ENCODE measurements at places on chromosomes 7 and 10. TPM values are rescaled to one million over a fixed set of nuclear protein-coding genes. Genes with fewer than 3 reads are reported as not detected.
A peak's percentile ranks its signal among the peaks of the same experiment; 100 is the strongest.

DNA sequence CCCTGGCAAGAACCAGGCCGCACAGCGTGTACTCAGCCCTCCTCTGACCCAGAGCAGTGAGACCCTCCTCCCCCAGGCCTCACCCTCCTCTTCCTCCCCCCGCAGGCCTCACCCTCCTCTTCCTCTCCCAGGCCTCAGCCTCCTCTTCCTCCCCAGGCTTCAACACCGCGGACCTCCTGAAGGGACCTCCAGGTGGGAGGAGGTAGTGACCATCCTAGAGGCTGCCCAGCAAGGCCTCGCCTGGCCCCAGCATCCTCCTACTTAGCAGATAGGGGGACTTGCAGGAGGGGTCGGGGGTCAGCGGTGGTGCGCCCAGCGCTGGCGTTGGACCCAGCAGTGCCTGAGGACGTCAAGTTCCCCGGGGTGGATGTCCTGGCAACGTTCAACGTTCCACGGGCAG is 270.8 kb downstream of the ELFN1 start:
- DNase-seq, result no peak

- DNase-seq, result no peak
Observed at GRCh38 chr10:100775386-100775785, 30.0 kb downstream of the PAX2 start.

DNA sequence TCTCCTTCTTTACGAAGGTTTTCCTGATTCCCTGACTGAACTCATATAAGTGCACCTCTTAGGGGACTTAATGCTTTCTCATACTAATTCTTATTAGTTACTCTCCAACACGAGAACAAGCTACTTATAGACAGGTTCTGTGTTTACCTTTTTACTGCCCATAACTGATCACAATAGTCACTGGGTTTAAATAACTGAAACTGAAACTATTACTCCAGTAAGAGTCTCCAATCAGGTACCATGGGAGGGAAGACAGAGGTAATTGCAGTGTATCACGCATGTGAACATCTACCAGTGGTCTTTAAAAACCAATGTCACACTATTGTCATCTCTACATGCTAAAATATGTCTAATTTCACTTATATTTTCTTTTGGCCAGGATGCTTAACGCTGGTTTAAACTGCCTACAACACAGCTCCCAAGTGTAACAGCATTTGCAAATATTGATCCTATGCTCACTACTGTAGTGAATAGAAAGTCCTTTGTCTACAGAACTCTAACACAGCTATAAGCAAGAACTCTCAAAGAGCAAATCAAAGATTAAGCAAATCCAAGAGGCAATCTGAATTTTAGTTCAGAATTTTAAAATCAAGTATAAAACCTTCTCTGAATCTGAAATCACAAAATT is 3.6 kb downstream of the GDI2 start:
- no peak for DNase-seq

GRCh38 chr7:132141109-132141508 is 435.2 kb downstream of the PLXNA4 start:
- DNase-seq, result peak; percentile 26

GRCh38 chr7:80984619-80985018 is 65.8 kb upstream of the SEMA3C start:
- DNase-seq, result no peak

DNA sequence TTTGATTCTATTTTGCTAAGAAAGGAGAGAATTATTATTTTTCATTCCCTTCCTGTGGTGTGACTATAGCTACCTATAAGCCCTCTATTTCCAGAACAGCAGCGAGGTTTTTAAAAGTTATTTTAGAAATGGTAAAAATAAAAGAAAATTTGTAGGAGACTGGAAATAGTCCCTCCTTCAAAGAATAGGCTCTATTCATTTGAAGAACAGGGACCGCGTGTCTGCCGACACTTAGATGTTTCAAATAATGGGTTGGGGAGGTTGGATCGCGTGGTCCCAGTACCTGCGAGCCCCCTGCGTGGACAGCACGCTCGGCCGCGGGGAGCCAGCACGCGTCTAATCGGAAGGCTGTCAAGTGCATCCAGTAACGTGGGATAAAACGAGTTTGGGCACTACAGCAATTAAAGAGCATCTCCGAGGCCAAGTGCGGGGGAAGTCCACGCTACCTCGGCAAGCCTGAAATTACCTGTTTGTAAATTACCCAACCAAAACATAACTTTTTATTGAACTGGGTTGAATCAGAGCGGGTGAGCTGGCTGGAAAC is 1.0 kb downstream of the CACNA2D1 start:
- peak; percentile 25 for DNase-seq

DNA sequence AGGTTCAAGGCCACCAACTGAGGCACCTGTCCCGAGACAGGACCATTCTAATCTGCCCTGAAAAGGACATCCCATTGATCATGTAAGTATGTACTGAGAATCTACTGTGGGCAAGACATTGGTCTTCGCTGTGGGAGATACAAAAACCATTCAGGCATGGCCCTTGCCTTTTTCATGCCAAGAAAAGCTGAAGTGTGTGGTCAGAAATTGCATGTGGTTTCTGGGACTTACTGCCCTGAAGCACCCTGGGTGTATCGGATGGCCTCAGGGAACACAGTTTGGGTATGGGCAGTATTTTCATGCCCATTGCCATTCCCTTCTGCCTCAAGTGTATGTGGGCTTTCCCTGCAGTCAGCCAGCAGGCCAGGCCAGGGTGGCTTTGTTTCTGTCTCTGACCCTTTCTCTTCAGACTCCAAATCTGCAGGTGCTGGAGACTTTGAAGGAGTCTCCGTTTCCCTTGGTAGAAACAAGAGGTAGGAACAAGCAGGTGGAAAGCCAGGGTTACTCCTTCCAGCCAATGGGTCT is 285.7 kb downstream of the ZEB1 start:
- DNase-seq, result no peak

DNA sequence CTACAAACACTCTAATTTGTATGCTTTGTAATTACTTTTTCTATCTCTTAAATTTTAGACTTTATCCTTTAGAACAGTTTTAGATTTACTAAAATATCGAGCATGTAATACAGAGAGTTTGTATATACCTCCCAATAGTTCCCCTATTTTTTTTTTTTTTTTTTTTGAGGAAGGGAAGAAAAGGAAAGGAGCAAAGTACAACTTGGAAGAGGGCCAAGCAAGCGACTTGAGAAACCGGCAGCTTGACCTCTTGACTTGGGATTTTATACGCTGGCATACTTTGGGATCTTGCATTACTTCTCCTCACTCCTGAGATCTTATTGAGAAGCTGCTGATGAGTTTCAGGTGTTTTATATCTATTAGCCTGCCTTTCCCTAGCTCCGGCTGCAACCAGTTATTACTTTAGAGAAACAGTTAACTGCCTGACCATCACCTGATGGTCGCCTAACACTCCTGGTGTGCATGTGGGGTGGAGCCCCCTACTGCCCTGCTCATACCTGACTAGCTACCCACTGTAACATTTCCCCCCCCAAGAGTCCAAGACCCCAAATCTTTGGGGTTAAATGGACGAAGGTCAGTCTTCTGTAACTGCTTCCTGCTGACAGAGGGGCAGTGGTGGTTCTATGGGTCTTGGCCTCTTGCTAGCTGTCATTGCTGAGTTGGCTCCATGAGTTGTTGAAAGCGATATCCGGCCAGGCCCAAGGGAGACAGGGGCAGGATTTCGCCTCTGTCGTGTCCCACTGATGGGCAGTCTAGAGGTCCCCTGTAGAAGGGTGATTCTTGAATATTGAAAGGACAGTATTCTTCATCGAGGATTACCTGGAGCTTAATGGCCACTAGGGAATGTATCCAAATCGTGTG is 28.5 kb downstream of the MKLN1 start:
- DNase-seq, result peak; percentile 34

DNA sequence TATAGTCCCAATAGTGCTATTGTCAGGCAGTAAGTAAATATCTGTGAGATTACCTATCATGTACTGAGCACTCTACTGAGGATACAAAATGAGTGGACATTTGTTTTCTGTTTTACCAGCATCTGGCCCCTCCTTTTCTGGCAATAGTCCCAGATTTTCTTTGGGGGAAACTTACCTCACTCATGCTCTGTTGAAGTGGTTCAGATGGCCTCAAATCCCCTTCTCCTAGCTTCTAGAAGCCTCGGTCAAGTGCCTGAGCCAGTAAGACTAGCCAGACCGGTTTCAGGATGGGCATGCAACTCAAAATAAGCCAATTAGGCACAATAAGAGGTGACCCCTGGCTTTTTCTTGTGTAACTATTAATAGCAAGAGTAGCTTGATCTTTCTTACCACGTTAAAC is 19.7 kb downstream of the TRDMT1 start:
- no peak for DNase-seq

DNA sequence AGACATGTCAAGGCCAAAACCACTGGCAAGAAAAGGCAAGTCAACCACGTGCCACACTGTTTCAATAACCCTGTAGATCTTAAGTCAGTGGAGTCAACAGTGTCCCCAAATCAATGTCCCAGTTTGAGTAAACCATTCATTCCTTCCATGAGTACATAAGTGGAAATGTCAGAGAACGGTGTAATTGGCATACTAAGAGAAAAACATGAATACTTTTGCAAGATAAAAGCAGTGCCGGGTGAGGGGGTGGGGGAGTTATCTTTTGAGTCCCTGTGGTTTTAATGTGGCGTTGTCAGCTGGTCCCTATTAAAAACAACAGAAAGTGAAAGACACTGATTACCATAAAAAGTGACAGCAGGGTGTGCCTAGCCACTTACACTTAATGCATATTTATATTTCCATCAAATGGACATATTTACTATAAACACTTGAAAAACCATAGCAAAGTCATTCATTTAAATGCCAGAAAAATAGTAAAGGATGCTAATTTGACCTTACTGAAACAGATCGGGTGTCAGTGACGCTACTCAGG is 37.8 kb downstream of the RSU1 start:
- no peak for DNase-seq

DNA sequence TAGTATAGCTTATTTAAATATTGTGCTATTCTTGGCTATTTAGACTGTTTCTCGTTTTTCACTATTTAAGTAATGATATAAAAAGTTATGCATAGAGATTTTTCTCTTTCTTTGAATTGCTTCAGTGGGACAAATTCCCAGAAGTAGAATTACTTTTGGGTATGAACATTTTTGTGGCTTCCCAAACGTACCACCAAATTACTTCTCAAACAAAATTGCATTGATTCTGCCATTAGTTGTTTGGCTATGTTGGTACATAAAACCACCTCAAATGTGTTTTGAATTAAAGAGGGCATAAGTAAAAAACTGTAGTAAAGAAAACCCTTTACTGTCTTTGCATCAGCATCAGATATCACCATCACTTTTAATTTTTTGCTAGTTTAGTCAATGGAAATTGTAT is 31.0 kb downstream of the AKR1B1 start:
- DNase-seq, result no peak

DNA sequence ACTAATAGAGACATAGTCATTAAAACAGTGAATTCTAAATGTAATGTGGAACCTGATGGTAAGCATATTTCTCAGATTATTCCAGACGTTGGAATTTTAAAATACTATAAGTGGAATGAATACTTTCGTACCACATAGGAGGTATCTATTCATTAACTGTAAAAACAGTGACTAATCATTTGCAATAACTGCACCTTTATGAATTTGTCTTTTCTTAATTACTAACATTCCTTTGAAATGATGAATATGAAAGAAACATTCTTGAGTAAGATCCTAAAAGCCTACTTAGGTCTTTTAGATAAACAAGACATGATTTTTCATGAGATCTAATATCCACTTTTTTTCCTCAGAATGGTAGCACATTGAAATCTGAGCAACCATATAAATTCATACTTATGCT is 549.0 kb upstream of the LRRN3 start:
- DNase-seq, result peak; percentile 70

- DNase-seq, result no peak
Observed at GRCh38 chr10:118621304-118621942, 26.0 kb upstream of the PRLHR start.

DNA sequence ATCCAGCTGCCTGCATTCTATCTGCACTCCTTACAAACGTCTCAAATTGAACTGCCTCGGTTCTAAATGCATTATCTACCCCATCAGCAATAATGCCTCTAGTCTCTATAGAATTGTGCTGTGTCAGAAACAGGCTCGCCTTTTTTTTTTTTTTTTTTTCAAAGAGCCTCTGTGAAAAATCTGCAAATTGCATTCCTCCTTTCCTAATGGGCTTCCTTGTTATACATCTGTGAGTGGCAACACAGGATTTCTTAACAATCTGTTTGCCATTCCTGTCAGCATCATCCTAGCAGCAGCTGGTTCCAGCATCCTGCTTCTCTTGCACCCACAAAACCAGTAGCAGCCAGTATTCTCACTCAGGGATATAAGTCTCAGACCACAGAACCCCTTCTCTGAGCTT is 413.5 kb upstream of the SEMA3D start:
- DNase-seq, result peak; percentile 55

DNA sequence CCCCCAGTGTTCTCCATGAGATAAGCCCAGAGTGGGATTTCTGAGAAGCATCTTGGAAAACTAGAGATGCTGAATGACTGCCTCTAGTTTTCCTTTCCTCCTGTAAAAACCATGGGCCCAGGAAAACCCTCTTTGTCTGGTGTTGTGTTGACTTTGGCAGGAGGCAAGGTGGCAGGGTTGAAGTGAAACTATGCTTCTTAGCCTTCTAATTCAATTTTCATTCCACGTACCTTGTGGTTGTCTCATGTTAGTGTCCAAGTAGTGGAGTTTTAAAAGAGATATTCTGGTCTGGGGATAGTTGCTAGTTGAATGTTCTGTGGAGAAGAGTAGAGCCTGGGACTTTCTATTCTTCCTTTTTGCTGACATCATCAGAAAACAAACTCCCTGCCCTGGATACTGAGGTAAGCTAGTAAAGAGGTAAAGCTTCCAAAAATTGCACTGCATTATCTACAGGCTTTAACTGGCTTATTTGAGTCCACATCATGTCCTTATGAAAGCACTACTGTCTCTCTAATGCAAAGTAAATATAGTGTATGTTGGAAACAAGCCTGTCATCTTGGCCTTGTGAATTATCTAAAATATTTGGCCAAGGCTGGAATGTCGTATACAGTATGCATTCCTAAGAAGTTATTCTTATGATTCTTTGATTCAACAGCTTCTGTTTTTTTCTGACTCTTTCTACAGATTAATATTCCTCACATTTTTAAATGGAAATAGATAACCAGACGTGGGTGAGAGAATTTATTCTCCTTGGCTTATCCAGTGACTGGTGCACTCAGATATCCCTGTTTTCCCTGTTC is at the start of gene OR2F2:
TSS of gene OR2F2 (plus strand) at position 708 of the 800 bp plus-strand sequence. CDS start at position 708, 0 bp downstream.
- peak; percentile 67 for DNase-seq

- no peak for DNase-seq
Observed at GRCh38 chr10:11631291-11631690, 19.8 kb upstream of the USP6NL start.

DNA sequence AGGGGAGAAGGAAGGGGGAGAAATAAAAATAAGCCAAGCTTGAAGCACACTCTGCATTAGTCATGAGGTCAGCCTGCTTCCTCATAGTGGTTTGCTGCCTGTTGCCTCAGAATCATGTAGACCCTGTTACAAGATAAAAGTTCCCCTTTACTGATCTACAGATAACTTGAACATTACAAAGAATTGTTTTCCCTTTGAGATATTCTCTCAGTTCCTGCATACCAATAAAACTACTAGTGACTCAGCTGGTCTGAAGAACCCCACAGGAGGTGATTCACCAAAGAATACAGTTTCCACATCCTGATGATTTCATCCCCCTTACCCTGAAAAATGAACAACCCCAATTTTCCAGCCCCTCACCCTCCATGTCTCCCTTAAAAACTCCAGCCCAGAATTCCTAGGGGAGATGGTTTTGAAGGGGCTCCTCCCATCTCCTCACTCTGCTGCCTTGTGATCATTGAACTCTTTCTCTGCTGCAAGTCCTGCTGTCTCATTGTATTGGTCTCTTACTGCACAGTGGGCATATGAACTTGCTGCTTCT is 31.5 kb upstream of the NRP1 start:
- peak; percentile 99 for DNase-seq

The C7orf57 gene
- polyA plus RNA-seq, result not detected

The ADRB1 gene
- not detected for polyA plus RNA-seq

The NEUROD6 gene
- polyA plus RNA-seq, result not detected

The ADGRA1 gene
- not detected for polyA plus RNA-seq

The HSPA12A gene
- polyA plus RNA-seq, result 16.9 TPM

All from fibroblast of lung (primary cell).